Stimulated activated naive B cell treated with anti-CD40 and anti-IgM and Interleukin-4, amounts not matched to agents 10 μg/mL and 1 μg/mL and 100 μg/mL, for 72 hours (primary cell): ENCODE measurements at places on chromosomes 6 and 20.

GRCh38 chr20:23270382-23270911 is 80.1 kb upstream of the NXT1 start:
- no peaks in the 10 kb centered on the region for H3K27me3 ChIP-seq
- no peak for DNase-seq
- no peaks in the 10 kb centered on the region for H3K4me1 ChIP-seq
- no peak overlapping the region for H3K4me3 ChIP-seq

DNA sequence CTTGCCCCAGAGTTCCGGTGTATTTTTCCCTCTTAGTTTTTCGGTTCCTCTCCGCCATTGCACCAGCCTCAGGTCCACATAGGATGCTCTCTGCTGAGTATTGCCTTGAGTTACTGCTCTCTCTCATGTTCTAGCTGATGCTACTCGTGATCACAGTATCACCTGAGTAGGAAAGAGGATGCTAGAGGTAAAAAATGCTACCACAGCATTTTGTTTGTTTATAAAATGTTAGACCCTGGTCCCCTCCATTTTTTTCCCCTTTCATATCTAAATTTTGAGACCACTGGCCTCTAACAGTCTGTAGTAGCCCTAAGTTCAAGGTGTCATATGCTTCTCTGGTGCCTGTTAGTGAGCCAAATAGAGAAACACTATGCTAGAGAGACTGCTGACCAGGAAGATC is 175.5 kb downstream of the OR2B2 start:
- H3K4me3 ChIP-seq = no peak overlapping the region
- H3K4me1 ChIP-seq = peaks cover 2% of the 10 kb centered on the region
- DNase-seq = no peak
- peaks cover 21% of the 10 kb centered on the region for H3K27me3 ChIP-seq
- H3K36me3 ChIP-seq = no peaks in the 10 kb centered on the region

DNA sequence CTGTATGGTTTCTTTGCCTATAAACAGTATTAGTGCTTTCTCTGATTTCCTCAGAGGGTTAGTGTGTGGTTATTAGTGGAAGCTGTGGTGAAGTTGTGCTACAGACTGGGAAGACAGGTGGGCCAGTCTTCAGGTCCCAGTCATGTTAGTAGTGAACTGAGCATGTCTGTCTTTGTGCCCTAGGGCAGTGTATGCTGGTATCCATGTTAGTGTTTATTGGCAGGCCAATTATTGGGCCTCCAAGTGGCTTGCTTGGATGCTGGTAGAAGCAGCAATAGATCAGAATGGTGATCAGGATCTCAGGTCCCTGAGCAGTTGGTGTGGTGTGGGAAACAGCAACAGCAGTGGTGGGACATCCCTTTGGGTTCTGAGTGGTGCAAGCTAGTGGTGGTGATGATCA is 137.6 kb downstream of the OTOR start:
- H3K36me3 ChIP-seq = no peaks in the 10 kb centered on the region
- H3K27me3 ChIP-seq = no peaks in the 10 kb centered on the region
- DNase-seq = no peak
- no peak overlapping the region for H3K4me3 ChIP-seq

GRCh38 chr6:7204726-7205125 is 97.0 kb downstream of the RREB1 start:
- no peak overlapping the region for H3K4me3 ChIP-seq
- peak overlapping the region; percentile 25 for H3K27ac ChIP-seq
- H3K27me3 ChIP-seq = no peaks in the 10 kb centered on the region
- peaks cover 54% of the 10 kb centered on the region for H3K36me3 ChIP-seq
- peaks cover 46% of the 10 kb centered on the region for H3K4me1 ChIP-seq

DNA sequence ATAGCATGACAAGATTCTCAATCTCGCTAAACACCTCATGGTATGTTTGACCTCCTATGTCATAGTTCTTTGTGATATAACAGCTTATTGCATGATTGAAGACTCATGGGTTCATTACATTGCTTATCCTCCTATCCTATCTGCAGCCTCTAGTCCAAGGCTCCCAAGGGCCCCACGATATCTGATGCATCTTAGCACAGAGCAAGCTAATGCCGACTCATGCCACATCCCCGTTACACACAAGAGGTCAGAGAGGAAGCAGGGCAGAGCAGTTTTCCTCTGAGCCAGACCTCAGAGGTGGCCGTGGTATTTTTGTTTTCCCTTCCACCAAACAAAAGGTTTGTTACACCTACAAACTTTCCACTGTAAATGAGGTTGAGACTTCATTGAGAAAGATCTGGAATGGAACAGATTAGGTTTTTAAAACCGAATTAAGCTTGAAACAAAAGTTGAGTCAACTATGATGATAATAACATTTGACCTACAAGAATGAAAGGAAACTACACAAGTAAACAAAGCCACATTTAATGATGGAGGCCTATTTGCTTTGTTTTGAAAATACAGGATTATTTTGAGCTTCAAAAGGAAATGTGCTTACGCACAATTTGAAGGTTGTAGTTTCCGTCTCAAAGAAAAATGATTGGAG is 133.9 kb upstream of the MYLIP start:
- no peaks in the 10 kb centered on the region for H3K36me3 ChIP-seq
- peaks cover 15% of the 10 kb centered on the region for H3K4me1 ChIP-seq
- peaks cover 15% of the 10 kb centered on the region for H3K27me3 ChIP-seq
- no peak for DNase-seq
- no peak overlapping the region for H3K4me3 ChIP-seq

DNA sequence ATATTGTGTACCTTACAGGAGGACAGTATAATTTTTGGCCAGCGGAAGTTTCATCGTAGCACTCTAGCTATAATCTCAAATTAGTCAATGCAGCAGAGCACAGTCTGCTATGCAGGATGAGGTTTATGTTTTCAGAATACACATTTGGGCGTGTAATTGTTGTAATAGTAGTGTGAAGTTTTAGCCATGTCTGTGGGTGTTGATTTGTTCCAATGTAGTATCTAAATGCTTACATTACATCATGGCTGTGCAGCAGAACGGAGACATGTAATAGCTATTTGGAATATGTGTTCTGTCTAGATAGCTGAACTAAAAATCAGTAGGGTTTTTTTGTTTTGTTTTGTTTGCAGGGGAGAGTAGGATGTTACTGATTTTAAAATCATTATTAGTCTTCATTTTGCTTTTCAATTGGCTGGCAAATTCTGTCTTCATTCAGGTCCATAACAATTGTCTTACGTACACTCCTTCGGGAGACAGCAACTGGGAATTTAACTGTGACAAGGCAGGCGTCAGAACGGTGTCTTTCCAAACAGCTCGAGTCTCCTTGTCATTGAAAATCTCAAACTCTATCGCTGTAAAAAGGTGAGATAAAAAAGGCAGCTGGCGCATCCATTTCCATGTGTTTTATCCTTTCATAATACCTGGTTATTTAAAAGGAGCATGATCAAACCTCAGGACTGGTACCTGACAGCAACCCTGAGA is 65.1 kb upstream of the CDH4 start:
- H3K4me3 ChIP-seq = no peak overlapping the region
- no peaks in the 10 kb centered on the region for H3K36me3 ChIP-seq
- H3K27me3 ChIP-seq = no peaks in the 10 kb centered on the region
- no peak for DNase-seq
- H3K27ac ChIP-seq = no peak overlapping the region

DNA sequence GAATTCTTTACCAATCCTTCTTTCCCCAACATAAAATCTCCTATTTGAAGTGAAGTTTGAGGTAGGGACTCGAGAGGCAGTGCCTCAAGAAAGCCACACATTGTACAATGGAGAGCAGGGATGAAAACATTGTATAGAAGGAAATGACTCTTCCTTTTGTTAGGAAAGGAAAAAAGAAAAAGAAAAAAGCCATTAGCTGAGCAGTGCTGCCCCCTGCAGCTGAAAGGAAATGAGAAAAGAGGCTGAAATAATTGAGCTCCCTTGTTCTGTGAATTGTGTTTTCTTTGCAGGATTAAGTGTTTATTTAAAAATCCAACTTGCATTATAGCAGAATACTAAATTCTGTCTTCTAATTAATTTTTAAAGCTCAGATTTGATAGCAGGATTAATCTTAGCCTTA is 162.9 kb upstream of the SASH1 start:
- H3K27ac ChIP-seq = no peak overlapping the region
- H3K36me3 ChIP-seq = no peaks in the 10 kb centered on the region
- H3K4me3 ChIP-seq = no peak overlapping the region
- H3K4me1 ChIP-seq = no peaks in the 10 kb centered on the region
- DNase-seq = no peak

- DNase-seq = no peak
- H3K4me3 ChIP-seq = no peak overlapping the region
- peaks cover 23% of the 10 kb centered on the region for H3K4me1 ChIP-seq
These were observed 119.2 kb downstream of the MRPL14 start for GRCh38 chr6:44007818-44008621.

- H3K27ac ChIP-seq = no peak overlapping the region
- no peaks in the 10 kb centered on the region for H3K36me3 ChIP-seq
- no peak for DNase-seq
- no peaks in the 10 kb centered on the region for H3K4me1 ChIP-seq
- H3K4me3 ChIP-seq = no peak overlapping the region
These were observed 54.8 kb downstream of the MEI4 start for GRCh38 chr6:77707603-77708002.

DNA sequence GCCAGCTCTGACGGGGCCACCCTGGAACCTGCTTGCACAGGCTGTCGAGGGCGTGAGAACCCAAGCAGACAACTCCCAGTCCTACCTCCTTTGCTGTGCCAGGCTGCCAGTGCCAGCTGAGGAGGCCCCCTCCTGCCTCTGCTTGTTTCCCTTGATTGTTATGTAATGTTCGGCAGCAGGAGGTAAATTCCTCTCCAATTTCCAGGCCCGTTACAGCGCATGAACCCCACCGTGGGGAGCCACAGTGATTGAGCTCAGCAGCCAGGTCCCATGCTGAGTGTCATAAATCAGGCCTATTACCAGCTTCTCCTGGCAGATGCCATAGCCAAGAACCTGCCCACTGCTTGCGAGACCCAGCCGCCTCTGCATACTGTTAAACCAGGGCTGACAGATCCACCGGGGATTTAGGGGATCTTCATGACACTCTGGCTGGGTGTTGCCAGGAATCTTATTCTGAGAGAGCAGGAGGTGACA is 320.5 kb downstream of the DHX35 start:
- no peaks in the 10 kb centered on the region for H3K36me3 ChIP-seq
- no peaks in the 10 kb centered on the region for H3K4me1 ChIP-seq
- H3K4me3 ChIP-seq = no peak overlapping the region
- no peak overlapping the region for H3K27ac ChIP-seq
- DNase-seq = no peak
